ENCODE measurements at places on chromosomes 3 and 15. TPM values are rescaled to one million over a fixed set of nuclear protein-coding genes. Genes with fewer than 3 reads are reported as not detected.
A peak's percentile ranks its signal among the peaks of the same experiment; 100 is the strongest.

- no peak overlapping the region for H3K4me3 ChIP-seq
- no peak for DNase-seq
- no peaks in the 10 kb centered on the region for H3K27me3 ChIP-seq
Measured at GRCh38 chr3:174023421-174023820, 625.9 kb downstream of the NLGN1 start.

- H3K4me3 ChIP-seq: no peak overlapping the region
- H3K27me3 ChIP-seq: peaks cover 12% of the 10 kb centered on the region
Measured at GRCh38 chr3:25801786-25802185, 11.9 kb downstream of the OXSM start.

DNA sequence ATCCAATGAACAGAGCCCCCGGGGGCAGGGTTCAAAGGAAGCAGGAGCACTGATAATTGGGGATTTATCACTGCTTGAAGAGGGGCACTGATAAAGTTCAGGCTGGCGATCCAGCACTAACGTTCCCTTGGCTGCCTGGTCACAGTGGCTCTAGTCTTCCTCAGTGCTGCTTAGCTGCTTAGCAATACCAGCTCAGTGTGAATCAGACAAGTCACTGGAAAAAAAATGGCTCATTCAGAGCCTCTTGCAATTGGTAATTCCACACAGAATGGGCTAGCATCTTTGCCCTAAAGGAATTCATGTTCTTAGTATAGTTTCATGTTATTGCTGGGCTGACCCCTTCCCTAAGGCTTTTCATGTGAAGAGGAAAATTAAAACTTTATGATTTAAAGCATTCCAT lies 95.7 kb upstream of the SLC2A2 start:
- H3K27me3 ChIP-seq: no peaks in the 10 kb centered on the region
- H3K4me1 ChIP-seq: peaks cover 2% of the 10 kb centered on the region
- peaks cover 48% of the 10 kb centered on the region for H3K36me3 ChIP-seq
- no peak overlapping the region for H3K4me3 ChIP-seq
- DNase-seq: no peak
- H3K27ac ChIP-seq: no peak overlapping the region

DNA sequence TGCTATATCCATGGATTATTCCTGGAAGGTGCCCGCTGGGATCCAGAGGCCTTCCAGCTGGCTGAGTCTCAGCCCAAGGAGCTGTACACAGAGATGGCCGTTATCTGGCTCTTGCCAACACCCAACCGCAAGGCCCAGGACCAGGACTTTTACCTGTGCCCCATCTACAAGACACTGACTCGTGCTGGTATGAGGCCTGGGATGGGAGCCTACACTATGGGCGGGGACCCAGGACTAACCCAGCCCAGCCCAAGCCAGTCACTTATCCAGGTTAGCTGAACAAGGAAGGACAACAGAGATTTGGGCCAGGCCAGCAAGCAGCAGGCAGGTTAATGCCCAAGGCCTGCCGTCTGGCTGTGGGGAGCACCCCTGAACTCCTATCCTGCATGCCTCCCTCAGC lies 45.3 kb downstream of the SEMA3G start:
- no peak overlapping the region for H3K4me3 ChIP-seq
- H3K27me3 ChIP-seq: no peaks in the 10 kb centered on the region
- DNase-seq: peak; percentile 7

DNA sequence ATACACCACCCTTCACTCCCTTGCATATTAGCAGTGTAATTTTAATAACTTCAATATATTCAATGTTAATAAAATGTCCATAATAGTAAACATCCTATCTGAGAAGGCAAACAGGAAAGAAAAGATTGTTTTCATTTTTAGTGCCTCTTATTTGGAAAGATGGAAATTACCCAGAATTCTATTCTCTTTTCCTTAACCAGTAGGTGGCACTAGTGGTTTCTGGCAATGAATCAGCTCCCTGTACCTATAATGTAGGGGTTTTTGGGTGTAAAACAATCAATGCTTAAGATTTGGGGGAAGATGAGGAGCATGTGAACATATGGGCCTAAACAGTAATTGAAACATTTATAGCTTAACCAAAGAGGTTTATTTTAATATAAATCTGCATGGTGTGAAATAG lies 5.7 kb upstream of the SEMA6D start:
- no peaks in the 10 kb centered on the region for H3K36me3 ChIP-seq
- H3K4me3 ChIP-seq: no peak overlapping the region
- no peaks in the 10 kb centered on the region for H3K27me3 ChIP-seq
- H3K27ac ChIP-seq: no peak overlapping the region
- no peak for DNase-seq
- H3K4me1 ChIP-seq: peaks cover 13% of the 10 kb centered on the region

- H3K36me3 ChIP-seq: no peaks in the 10 kb centered on the region
- no peaks in the 10 kb centered on the region for H3K4me1 ChIP-seq
- no peak for DNase-seq
- H3K27ac ChIP-seq: no peak overlapping the region
Measured at GRCh38 chr3:110193074-110193473, 855.7 kb upstream of the DPPA4 start.

- peaks cover 17% of the 10 kb centered on the region for H3K4me1 ChIP-seq
- H3K27ac ChIP-seq: no peak overlapping the region
- peaks cover 55% of the 10 kb centered on the region for H3K36me3 ChIP-seq
- no peaks in the 10 kb centered on the region for H3K27me3 ChIP-seq
- H3K4me3 ChIP-seq: no peak overlapping the region
Measured at GRCh38 chr3:56613016-56613415, 56.0 kb downstream of the CCDC66 start.

ATP6V1A gene
- 21.4 TPM for total RNA-seq

MST1R gene
- total RNA-seq: 1.7 TPM

All from left ventricle myocardium inferior (tissue), 1 donor.